Osteocyte (in vitro differentiated cells): ENCODE measurements at places on chromosomes 1 and 21. TPM values are rescaled to one million over a fixed set of nuclear protein-coding genes. Genes with fewer than 3 reads are reported as not detected.
A peak's percentile ranks its signal among the peaks of the same experiment; 100 is the strongest.

- H3K4me3 ChIP-seq, result no peak overlapping the region
- no peak for DNase-seq
- no peak overlapping the region for H3K27ac ChIP-seq
- H3K27me3 ChIP-seq, result no peaks in the 10 kb centered on the region
Measured at GRCh38 chr1:243708210-243708609, 141.8 kb downstream of the AKT3 start.

- peaks cover 17% of the 10 kb centered on the region for H3K36me3 ChIP-seq
- DNase-seq, result no peak
- no peaks in the 10 kb centered on the region for H3K27me3 ChIP-seq
- peaks cover 51% of the 10 kb centered on the region for H3K4me1 ChIP-seq
Measured at GRCh38 chr21:44049182-44049581, 37.1 kb downstream of the TRAPPC10 start.

- no peak overlapping the region for H3K27ac ChIP-seq
- no peak for DNase-seq
- H3K36me3 ChIP-seq, result no peaks in the 10 kb centered on the region
- no peaks in the 10 kb centered on the region for H3K4me1 ChIP-seq
Measured at GRCh38 chr1:101706366-101706765, 290.4 kb downstream of the OLFM3 start.

The GPR3 gene
- 0.50 and 0.56 TPM in 2 replicates for total RNA-seq

- H3K36me3 ChIP-seq, result no peaks in the 10 kb centered on the region
- no peaks in the 10 kb centered on the region for H3K27me3 ChIP-seq
- H3K4me1 ChIP-seq, result no peaks in the 10 kb centered on the region
- no peak overlapping the region for H3K4me3 ChIP-seq
- DNase-seq, result no peak
Measured at GRCh38 chr1:18336801-18337200, 143.9 kb upstream of the KLHDC7A start.

DNA sequence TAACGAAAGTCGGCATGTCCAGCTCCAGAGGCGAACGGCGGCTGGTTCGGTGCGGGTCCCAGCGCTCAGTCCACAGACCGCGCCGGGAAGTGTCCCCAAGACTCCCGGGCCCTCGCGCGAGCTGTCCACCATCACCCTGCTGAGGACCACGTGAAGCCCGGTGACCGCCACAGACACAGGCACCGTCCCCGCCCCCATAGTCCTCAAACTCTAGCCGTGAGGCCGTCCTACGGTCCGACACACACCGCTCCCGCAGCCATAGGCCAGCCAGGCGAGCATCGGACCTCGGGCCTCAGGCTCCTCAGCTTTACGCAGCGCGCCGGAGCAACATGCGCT is 535 bp downstream of the SETD4 start:
- H3K27ac ChIP-seq, result peak overlapping the region; percentile 93
- H3K27me3 ChIP-seq, result no peaks in the 10 kb centered on the region
- H3K4me1 ChIP-seq, result peaks cover 15% of the 10 kb centered on the region
- DNase-seq, result peak; percentile 83

GRCh38 chr1:95380909-95381308 is 146.9 kb downstream of the RWDD3 start:
- H3K4me3 ChIP-seq, result no peak overlapping the region
- H3K36me3 ChIP-seq, result no peaks in the 10 kb centered on the region
- no peaks in the 10 kb centered on the region for H3K27me3 ChIP-seq
- no peaks in the 10 kb centered on the region for H3K4me1 ChIP-seq

- H3K4me1 ChIP-seq, result no peaks in the 10 kb centered on the region
- H3K27me3 ChIP-seq, result no peaks in the 10 kb centered on the region
- no peaks in the 10 kb centered on the region for H3K36me3 ChIP-seq
- no peak for DNase-seq
- no peak overlapping the region for H3K27ac ChIP-seq
Measured at GRCh38 chr1:245810789-245811337, 656.1 kb downstream of the KIF26B start.

DNA sequence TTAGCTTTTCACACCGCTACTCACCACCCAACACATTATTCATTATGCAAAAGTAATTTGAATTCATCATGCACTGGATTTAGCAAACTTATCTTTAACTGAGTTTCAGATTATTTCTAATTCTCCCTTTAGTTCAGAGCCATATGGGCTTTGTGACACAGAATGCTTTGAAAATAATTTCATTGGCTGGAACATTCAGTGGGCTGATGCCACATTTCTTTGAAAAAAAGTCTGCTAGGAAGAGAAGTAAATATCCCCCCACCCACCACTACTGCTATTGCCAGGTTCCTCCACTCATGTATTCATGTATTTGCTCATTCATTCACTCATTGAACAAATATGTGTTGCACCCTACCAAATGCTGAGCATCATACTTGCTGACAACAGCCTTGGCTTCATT is 280.5 kb downstream of the DSCAM start:
- no peak overlapping the region for H3K4me3 ChIP-seq
- H3K27me3 ChIP-seq, result no peaks in the 10 kb centered on the region
- no peak for DNase-seq
- H3K4me1 ChIP-seq, result no peaks in the 10 kb centered on the region
- H3K36me3 ChIP-seq, result no peaks in the 10 kb centered on the region
- H3K27ac ChIP-seq, result no peak overlapping the region

The S100A16 gene
- total RNA-seq, result 134 and 143 TPM in 2 replicates

DNA sequence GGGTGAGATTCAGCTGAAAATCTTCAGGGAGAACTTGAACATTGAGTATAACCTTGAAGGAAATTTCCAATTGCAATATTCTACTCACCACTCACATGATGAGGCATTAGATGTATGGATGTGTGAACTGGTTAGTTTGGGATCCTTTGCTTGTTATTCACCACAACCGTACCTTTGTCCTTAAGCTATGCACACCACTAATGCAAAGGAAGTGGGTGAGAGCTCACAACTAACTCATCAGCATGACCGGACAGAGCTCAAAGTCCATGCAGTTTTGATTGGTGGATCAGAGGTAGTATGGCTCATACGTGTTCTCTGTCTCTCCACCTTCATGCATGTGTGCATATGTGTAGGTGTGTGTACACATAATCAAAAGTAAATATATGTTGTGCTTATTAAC is 43.5 kb upstream of the MROH9 start:
- no peaks in the 10 kb centered on the region for H3K36me3 ChIP-seq
- no peak for DNase-seq
- H3K27me3 ChIP-seq, result no peaks in the 10 kb centered on the region

DNA sequence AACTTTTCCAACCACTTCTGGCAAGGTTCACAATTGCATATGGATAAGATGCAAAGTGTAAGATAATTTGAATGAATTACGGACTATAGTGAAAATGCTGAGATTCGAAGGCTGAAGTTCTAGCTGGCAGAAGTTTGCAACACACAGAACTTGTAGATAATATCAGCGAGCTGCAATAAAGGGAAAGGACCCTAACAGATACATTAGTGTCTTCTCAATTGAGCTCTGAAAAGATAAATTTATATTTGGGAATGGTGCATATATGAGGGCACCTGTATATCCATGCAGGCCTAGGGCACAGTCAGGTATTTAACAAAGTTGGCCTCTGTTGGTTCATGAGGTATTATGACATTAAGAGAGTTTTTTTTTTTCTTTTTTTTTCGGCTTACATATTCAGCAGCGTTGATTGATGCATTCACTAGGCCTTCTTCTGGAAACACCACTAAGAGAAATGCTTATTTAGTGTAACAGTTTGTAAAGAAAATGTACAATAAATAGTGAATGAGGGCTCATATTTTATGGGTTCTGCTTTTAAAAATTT is 2.2 kb downstream of the NFIA start:
- DNase-seq, result no peak
- peaks cover 44% of the 10 kb centered on the region for H3K4me1 ChIP-seq
